Activated CD4-positive, alpha-beta T cell treated with anti-CD3 and anti-CD28 coated beads for 48 hours (primary cell): ENCODE measurements at places on chromosomes 2 and 18.

DNA sequence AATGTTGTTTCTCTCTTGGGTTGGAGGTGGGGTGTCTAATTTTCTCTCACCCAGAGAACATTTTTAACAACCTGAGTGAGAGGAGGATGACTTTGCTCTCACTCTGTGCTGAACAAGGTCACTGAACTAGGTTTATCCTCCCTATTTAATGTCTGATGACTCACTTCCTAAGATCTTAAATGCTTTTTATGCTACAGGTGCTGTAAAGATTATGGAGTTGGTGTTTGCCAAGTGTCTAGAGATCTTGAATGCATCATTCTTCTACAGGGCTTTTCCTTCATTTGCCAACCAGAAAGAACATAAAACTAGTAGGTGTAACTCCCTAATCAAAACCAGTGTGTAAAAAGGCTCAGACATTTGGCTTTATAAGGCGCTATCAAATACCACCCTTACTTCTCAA is 350.5 kb upstream of the ETAA1 start:
- DNase-seq = no peak

DNA sequence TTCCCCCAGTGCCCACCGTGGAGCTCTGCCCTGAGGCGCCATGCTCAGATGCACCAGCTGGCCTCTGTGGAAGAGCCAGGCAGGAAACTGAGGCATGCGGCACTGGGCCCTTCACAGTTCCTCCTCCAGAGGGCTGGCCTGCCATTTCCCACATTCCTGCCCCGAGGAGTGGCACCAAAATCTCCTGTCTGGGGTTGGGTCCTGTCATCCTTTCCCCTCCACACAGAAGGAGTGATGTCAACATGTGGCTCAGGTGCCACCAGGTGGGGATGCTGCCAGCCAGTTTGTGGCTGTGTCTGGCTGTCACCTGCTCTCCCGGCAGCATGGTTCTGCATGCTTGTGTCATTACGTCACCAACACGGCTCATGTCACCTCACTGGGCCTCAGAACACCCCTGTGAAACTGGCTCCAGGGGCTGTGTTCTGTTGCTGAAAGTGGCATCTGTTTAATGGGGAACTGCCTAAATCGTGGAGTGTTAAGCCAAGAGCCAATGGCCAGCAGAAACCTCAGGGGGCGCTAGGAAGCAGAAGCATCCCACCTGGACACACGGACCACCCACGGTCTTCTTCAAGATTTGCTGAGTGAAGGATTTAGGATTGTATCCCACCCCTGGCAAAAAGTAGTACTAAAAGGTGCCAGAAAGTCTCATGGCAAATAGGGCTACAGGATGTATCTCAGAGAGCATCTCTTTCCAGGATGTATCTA is 51.3 kb downstream of the ZAP70 start:
- no peak for DNase-seq

- no peak for DNase-seq
Measured at GRCh38 chr2:6823111-6823510, 42.6 kb downstream of the CMPK2 start.

GRCh38 chr2:85902496-85902895 is 13.7 kb upstream of the ST3GAL5 start:
- DNase-seq = no peak

DNA sequence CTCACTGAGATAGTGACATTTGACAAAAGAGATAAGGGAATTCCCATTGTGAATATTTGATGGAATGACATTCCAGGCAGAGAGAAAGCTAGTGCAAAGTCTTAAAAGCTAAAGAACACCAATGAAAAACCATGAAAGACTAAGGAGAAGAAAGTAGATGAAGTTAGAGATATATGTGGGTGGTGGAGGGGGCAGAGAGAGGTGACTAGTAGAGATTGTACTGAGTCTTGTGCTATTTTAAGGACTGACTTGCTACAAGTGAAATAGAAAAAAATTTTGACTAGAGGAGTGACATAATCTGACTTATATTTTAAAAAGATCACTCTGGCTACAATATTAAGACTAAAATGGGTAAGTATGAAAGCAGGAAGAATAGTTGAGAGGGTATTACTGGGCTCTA is 35.3 kb upstream of the GULP1 start:
- DNase-seq = no peak

DNA sequence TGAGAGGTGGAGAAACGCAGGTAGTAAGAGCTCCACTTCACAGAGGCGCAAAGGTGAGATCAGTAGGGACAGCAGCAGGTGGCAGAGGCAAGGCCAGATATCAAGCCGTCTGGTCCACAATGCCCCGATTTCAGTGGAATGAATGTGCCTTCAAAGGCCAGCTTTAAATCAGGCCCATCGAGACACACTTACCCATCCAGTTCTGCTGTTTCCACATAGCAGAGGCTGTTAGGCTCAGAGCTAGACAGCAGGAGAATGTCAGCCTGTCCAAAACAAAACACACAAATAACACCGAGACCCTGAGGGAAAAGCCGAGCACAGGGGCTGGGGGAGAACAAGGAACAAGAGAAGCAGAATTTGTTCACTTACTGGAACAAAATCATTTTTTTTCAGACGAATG is 75.8 kb upstream of the NARS1 start:
- DNase-seq = no peak

DNA sequence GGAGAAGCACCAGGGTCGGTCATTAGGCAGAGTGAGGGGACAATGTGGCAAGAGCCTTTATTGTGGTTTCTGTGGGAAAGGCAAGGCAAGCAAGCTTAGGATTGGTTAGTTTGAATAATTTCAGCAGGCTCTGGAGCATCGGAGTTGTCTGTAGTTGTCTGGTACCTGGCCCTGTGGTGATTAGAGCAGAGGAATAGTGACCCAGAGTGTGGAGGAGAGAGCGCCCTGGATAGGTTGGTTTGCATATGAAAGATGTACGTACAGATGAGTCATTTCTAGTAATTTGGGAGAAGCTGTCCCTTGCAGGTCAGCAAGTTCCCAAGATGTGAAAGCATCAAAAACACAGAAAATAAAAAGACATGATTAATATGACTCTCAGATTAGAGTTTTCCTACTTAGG is 383.1 kb upstream of the MEX3C start:
- DNase-seq = no peak

GRCh38 chr2:21198637-21199036 is 74.9 kb downstream of the TDRD15 start:
- DNase-seq = no peak

DNA sequence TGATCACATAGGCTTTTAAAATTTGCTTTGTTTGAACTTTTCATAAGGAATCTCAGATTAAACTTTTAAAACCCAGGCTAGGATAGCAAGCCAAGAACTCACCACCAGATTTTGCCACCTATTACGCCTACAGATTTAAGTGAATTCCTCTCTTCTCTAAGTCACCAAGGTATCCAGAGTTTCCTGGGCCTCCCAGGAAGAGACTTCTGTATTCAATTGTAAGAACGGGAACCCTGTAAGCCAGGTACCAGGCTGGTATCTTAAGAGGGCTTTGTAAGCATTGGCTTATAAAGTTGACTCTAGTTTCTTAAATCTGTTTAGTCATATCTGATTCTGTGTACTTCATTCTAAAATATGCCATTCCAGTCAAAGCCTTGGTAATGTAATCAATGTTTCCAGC is 285.1 kb downstream of the MBD5 start:
- no peak for DNase-seq

DNA sequence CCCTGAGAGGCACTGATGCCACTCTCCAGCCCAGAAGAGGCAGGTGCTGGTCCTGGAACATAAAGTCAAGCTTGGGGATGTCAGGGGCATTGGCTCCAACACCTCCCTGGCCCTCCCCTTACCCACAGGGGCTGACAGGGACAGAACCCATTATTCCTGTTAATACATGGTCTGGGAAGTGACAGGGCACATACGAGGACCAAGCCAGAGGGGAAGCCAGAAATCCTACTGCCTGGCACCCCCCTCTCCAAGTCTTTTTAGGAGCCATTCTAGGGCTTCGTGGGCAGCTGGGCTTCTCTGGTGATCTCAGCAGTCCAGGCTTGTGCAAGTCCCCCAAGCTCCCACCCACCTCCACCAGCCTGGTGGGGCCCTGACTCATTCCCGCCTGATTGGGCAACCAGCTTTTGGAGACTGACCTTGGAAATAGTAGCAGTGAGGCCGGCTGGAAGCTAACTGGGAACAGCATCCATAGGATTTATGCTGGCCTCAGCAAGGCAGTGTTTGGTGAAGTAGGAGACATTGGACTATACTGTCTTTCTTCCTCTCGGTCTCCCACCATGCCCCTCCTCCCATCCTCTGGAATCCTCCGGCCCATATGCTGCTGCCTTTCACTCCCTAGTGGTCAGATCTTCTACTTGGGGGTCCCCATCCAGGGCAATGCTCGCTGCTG is 86.4 kb upstream of the HK2 start:
- DNase-seq = no peak

GRCh38 chr2:136005462-136006196 is 20.2 kb upstream of the DARS1 start:
- DNase-seq = peak; percentile 16

- DNase-seq = peak; percentile 67
Measured at GRCh38 chr2:19868701-19869580, 32.8 kb downstream of the TTC32 start.

- DNase-seq = peak; percentile 70
Measured at GRCh38 chr18:63131106-63131958, 188.2 kb downstream of the BCL2 start.
